ENCODE measurements at places on chromosomes 16 and 17.
A peak's percentile ranks its signal among the peaks of the same experiment; 100 is the strongest.

DNA sequence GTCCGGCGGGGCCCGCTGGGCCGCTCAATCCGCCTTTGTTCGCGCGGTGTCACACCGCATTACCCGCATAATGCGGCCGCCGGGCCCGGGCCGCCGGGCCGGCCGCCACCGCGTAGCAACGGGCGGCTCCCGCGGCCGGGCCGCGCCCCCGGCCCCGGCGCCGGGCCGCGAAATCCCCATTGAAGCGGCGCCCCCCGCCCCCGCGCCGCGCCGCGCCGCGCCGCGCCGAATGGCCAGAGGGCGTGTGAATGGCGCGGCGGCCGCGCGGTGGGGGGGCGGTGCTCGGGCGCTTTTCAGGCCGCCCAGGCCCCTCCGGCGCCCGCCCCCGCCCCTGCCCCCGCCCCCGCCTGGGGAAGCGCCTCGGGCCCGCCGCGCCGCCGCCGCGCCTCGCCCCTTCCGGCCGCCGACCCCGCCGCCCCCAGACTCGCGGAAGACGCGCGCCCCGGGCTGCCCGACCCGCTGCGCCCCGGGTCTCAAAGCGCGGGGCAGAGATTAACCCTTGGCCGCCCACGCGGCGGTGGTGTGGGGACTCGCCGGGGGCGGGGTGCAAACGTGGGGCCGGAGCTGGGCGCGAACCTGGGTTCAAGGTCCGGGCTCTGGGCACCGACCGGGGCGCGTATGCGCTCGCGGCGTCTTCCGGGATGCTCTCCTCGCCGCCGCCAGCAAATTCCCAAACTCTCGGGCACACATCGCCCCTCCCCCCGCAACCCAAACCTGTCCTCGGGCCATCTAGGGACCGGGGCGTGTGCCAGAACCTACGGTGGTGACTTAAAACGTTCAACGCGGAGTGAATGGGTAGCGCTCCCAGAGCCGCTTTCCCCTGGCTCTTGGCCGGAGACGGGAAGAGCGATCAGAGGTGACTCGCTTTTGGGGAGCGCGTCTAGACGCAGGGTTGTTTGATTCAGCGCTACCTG lies 46.7 kb downstream of the WNT3 start:
- DNase-seq = no peak

DNA sequence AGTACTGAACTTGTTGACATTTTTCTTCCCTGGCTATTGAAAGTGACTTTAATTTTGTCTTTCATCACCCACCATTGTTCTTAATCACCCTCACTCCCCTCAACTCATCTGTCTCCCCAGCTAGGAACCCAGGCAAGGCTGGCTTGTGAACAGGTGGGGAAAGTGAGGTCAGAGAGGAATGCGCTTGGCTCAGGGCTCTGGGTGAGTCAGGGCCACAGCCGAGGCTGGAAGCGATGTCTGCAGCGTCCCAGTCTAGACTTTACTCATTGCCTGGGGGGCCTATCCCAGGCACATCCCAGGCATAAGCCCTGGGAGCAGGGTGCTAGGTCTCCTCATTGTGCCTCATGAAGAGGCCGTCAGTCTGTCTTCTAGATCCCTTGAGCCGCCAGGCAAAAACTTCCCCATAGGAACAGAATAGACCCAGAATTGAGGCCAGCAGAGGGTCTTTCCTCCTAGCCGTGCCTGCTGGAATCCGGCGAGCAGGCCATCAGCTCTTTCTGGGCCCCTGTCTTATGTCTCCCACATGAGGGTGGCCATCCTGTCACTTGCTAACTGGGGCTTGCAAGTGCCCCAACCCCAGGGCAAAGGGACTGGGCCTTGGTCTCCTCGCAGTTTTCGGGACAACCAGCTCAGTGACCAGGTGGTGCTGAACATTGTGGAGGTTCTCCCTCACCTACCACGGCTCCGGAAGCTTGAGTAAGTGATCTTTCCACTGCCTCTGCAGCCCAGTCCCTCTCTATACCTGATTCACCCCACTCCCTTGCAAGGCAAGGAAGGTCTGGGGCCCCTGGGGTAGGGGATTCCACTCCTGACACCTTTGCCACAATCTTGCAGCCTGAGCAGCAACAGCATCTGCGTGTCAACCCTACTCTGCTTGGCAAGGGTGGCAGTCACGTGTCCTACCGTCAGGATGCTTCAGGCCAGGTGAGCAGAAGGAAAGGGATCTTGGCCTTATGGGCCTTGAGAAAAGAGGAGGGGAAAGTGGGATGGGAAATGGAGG lies 40.1 kb downstream of the NLRC5 start:
- DNase-seq = no peak

DNA sequence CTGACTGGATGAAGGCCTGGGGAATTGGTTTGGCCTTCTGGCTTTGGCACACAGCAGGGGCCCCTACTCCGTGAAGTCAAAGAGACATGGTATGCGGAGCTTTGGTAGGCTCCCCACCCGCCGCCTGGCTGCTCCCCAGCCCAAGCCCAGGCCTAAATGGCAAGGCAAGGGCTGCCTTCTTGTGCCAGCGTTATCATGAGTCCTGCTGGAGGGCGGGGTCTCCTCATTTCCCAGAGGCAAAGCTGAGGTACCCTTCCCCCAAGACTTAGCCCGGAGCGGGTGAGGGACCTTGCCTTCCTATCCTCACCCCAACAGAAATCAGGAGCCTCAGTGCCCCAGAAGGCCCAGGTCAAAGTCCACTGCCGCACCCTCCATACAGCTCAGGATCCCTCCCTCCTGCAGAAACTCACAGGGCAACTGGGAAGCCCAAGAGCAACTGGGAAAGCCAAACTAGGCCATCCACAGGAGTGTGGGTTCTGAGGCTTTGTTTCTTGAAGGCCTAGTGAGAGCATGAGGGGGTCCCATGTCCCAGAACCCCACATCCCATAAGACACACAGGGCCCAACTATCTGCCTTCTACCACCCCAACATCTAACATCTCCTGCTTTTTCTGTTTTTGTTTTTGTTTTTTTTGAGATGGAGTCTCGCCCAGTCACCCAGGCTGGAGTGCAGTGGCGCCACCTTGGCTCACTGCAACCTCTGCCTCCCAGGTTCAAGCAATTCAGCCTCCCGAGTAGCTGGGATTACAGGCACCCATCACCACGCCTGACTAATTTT lies 9.3 kb downstream of the PGAP3 start:
- no peak for DNase-seq

DNA sequence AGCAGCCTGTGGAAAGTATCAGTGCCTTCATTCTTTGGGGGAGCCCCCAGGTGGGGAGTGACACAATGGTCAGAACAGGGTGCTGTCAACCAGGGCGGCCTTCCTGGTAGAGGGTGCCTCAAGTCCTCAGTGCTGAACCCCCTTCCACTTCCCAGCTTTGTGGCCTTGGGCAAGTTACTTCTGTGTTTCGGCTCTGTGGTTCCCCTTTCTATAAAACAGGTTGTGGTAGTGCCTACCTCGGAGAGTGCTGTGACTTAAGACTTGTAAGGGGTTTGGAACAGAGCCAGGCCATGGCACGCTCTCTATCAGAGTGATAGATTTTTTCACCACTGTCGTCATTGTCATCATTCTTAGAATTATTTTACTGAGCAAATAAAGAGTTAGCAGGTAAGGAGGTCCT lies 141.1 kb downstream of the CCDC182 start:
- DNase-seq = peak; percentile 38

GRCh38 chr17:59234631-59235030 lies 14.3 kb downstream of the GDPD1 start:
- DNase-seq = no peak

- DNase-seq = no peak
These were observed 11.6 kb downstream of the WIPI1 start for GRCh38 chr17:68445671-68446070.

GRCh38 chr17:50967795-50968194 lies 101.6 kb upstream of the TOB1 start:
- no peak for DNase-seq

GRCh38 chr17:3512505-3513171 lies 36.8 kb downstream of the ASPA start:
- DNase-seq = no peak

- DNase-seq = no peak
These were observed 18.1 kb downstream of the CLTC start for GRCh38 chr17:59637611-59638310.

DNA sequence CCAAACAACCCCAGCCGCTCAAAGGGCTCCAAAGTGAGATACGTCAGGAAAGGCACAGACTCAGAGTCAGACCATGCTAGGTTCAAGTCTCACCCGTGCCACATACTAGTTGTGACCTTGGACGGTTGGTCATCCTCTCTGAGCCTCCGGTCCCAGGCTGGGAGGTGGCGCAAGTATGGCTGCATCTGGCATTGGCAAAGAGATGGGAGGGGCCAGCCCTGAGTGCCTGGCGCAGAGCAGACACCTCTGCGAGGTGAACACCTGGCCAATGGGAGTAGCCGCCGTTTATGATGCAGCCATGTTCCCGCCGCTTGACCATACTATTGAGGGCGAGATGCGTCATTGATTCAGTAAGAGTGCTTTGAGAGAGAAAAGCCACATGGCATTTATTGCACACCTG lies 97.8 kb upstream of the PLCG2 start:
- no peak for DNase-seq

DNA sequence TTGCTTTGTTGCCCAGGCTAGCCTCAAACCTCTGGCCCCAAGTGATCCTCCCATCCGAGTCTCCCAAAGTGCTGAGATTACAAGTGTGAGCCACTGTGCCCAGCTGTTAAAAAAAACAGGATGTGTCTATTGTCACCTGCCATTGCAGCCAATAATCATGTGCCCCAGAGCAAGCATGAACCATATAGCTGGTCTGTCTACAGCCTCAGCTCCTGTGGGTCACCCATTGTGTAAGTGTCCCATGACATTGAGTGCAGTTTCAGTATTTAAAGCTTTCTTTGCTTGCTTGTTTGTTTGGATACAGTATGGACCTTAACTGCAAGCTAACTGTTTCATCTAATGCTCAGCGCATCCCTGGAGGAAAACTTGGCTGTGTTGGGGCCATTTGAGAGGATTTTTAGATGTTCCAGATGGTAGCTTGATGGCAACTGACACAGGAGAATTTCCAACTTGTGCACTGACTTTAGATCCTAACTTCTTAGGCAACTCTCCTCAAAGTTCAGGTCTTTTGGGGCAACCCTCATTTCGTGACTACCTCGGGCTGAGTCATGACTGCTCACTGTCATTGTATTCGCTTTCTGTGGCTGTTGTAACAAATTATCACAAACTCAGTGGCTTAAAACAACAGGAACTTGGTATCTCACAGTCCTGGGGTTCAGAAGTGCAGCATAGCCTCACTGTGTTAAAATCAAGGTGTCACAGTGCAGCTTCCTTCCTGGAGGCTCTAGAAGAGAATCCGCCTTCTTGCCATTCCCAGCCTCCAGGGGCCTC lies 30.3 kb upstream of the ADORA2B start:
- DNase-seq = no peak

DNA sequence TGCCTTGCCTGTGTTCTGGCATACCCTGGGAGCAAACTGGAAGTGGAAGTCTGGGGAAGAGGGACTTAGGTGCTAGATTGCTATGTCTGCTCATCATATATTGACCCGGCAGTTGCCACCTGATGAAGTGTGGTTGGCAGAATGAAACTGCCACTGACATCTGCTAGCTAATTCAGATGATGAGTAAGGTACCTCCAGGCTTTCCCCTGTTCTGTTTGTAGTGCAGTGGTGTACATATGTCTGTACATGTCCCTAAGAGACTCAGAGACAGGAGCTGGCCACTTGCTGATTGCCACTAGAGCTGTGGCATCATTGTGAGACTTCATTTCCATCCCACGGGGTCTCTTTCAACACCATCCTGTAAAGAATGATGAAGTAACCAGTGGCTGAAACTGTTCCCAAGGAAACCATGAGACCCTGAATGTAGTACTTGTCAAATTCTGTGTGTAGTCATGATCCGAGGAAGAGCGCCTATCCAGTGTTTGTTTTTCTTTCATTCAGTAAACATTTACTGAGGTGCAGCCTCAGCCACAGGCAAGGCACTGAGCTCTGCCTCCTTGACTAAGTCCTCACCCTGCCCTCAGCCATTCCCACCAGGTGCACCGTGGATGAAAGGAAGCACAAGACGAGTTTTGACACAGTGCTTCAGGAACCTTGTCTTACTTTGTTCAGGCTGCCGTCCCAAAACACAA lies 13.2 kb downstream of the CLUAP1 start:
- DNase-seq = no peak

DNA sequence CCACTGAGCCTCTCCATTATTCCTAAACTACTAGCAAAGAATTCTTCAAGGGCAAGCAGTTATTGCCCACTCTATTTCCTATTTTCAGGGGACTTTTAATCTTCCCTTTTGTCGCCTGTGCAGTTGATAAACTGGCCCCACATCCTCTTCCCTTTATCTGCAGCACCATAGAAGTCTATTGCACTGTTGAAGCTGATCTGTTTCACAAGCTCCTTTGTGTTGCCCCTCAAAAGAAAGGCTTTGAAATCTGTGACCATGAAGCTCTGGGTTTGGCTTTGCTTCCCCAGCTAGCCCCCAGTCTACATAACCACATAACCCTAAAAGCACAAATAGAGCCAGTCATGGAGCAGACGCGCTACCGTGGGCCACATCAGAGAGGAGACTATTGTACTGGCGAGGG lies 37.1 kb downstream of the CDRT15 start:
- no peak for DNase-seq

- no peak for DNase-seq
These were observed 174.3 kb upstream of the TBX2 start for GRCh38 chr17:61225178-61225882.

GRCh38 chr17:80667462-80668277 lies 123.0 kb downstream of the RPTOR start:
- DNase-seq = no peak

DNA sequence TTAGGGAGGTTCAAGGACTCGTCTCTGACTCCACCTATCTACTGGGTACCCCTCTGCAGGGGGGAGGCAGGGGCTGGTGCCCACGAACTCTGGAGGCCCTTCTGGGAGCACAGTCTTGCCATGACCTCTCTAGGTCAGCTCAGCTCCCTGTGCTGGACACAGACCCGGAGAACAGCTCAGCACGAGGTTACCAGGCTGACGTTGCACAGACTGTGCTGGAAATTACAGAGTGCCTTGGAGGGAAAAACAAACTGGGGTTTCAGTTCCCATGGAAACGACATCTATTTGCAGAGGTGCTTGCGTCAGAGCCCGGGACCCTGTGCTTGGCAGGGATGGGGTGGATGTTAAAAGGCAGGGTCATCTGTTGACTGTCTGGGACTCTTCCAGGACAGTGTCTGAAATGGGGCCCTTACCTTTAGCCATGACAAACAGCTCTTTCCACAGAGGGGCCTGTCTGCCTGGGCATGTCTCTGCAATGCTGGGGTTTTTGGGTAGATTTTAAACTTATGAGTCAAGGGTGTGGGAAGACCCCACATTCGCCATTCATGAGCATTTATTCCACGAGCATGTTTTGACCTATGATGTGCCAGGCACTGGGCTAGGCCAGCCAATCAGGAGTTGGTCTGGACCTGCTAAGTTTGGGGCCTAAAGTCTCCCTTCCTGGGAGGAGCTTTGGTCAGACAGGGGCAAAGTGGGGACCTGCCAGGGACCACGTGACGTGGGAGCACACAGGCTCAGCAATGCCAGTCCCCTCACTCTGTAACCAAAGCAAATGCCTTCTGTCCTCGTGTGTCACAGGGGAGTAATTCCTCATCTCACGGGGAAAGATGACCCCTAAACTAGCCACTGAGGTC lies 22.5 kb downstream of the CCR7 start:
- DNase-seq = no peak

GRCh38 chr16:28181515-28181914 lies 30.2 kb downstream of the XPO6 start:
- DNase-seq = no peak

- no peak for DNase-seq
These were observed 6.7 kb upstream of the SEZ6 start for GRCh38 chr17:29012535-29012934.

All from activated T-cell treated with anti-CD3 and anti-CD28 coated beads for 4 hours (primary cell).